GM23248 (cell line): ENCODE measurements at places on chromosomes 7 and 10.
A peak's percentile ranks its signal among the peaks of the same experiment; 100 is the strongest.

- peak; percentile 60 for DNase-seq
These were observed 10.8 kb downstream of the LFNG start for GRCh38 chr7:2530071-2530987.

DNA sequence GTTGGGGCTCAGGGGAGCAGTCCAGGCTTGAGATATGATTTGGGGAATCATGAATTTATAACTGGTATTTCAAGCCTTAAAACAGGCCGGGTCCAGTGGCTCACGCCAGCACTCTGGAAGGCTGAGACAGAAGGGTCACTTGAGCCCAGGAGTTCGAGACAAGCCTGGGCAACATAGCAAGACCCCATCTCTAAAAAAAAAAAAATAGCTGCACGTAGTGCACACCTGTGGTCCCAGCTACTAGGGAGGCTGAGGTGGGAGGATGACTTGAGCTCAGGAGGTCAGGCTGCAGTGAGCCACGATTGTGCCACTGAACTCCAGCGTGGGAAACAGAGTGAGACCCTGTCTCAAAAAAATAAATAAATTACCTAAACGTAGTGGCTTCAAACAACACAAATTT is 81.7 kb upstream of the GTF2I start:
- no peak for DNase-seq

- no peak for DNase-seq
These were observed 88.0 kb downstream of the SNX10 start for GRCh38 chr7:26379711-26380110.

GRCh38 chr7:28191184-28191583 is 10.6 kb upstream of the JAZF1 start:
- no peak for DNase-seq

DNA sequence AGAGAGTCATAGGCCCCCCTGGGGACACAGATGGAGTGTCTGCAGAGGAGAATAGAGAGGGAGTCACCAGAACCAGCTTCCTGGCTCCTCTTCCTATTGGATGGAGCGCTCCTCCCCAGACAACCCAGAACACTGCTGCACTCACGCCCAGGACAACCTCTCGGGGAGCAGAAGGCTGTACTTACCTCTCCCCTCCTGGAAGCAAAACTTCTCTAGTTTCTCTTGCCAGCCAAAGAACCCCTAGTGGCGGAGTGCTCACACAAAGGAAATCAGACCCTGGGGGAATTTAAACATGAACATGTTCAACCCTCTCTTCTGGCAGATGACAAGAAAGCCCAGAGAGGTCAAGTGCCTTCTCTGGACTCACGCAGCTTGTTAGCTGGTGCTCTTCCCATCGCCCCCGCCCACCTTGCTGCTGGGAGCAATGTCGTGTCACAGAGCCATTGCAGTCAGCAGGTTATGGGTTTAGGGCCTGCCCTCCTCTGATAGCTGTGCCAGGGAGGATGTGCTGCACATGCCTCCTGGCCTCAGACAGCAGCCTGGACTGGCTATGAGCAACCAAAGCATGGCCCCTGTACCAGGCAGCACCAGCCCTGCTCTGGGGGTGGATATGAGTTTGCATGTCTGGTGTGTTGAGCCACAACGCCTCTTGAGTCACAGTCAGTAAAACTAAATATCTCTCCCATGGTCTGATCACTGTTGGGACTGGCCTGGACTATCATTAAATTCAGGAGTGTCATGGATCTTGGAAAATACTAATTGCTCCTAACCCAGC is 84.4 kb downstream of the SLIT1 start:
- DNase-seq, result peak; percentile 8

DNA sequence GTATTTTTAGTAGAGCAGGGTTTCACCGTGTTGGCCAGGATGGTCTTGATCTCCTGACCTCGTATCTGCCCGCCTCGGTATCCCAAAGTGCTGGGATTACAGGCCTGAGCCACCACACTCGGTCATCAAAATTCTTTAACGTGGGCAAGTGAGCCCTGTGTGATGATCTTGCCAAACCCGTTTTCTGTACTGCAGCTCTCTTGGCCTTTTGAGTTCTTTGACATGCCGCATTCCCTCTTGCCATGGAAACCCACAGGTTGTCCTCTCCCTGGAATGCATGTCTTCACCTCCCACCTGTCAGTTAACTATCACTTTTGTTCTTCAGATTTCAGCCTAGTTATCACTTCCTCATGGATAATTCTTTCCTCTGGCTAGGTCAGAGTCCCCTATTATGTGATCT is 5.0 kb downstream of the NUP205 start:
- DNase-seq, result no peak

GRCh38 chr10:17647326-17647725 is 3.4 kb downstream of the STAM start:
- no peak for DNase-seq

GRCh38 chr7:95198863-95199262 is 125.5 kb downstream of the PON1 start:
- no peak for DNase-seq

DNA sequence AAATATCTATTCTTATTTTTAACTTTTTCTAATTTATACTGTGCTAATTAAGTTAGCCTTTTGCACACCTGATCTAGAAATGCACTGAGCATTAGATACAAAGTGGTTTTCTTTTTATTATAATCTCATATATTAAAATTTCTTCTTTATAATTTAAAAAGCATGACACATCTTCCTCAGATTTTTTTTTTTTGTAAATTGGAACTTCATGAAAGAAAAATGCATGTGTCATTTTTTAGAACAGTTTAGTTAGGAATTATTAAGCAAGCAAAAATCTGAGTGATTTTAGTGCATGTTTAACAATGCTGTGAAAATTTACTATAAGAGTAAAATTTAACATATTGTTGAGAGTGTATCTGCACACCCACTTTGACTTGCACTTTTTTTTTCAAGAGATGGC is 367.9 kb downstream of the TFEC start:
- DNase-seq, result peak; percentile 59

DNA sequence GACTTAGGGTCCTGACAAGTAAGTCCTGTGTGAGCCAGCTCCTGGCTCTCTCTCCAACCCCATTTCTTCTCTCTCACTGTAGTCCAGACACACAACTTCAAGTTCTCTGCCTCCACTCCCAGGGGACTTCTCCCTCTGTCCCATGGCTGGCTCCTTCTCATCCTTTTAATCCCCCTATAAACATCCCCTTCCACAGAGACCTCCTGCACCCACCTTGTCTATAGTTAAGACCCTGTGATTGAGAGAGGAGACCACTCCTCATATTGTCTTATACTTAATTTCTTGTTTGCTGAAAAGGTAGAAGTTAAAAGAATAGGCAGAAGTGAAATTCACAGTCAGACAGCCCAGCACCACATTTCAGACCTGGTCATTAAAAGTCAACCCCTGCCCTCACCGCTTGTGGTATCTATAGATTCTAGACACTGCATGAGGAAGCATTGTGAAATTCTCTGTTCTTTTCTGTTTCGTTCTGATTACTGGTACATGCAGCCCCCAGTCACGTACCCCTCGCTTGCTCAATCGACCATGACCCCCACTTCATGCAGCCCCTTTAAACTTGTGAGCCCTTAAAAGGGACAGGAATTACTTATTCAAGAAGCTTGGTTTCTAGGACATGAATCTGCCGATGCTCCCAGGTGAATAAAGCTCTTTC is 125.6 kb upstream of the FRMD4A start:
- DNase-seq, result no peak

DNA sequence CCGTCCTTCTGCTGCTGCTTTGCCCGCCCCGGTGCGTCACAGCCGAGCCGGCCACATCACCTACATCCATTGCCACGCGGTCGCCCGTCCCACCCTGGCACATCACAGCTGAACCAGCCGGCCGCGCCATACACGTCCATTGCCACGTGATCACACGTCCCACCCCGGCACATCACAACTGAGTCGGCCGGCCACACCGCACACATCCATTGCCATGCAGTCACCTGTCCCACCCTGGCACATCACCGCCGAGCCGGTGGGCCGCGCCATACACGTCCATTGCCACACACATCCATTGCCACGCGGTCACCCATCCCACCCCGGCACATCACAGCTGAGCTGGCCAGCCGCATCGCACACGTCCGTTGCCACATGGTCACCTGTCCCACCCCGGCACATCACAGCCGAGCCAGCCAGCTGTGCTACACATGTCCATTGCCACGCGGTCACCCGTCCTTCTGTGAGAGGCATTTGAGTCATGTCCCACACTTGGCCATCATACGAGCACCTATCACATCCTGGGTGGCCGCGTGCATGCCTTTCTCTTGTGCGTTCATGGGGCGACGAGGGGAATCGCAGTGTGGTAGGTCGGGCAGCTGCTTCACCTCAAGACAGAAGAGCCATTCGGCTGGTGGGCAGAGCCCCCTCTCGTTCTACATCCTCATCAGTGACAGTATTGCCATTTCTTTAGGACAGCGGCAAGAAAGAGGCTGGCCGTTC is 58.6 kb downstream of the JAKMIP3 start:
- DNase-seq, result no peak
